ENCODE measurements at places on chromosomes 5 and 9.
A peak's percentile ranks its signal among the peaks of the same experiment; 100 is the strongest.

- DNase-seq, result no peak
Observed at GRCh38 chr9:87277346-87277745, 220.3 kb upstream of the DAPK1 start.

DNA sequence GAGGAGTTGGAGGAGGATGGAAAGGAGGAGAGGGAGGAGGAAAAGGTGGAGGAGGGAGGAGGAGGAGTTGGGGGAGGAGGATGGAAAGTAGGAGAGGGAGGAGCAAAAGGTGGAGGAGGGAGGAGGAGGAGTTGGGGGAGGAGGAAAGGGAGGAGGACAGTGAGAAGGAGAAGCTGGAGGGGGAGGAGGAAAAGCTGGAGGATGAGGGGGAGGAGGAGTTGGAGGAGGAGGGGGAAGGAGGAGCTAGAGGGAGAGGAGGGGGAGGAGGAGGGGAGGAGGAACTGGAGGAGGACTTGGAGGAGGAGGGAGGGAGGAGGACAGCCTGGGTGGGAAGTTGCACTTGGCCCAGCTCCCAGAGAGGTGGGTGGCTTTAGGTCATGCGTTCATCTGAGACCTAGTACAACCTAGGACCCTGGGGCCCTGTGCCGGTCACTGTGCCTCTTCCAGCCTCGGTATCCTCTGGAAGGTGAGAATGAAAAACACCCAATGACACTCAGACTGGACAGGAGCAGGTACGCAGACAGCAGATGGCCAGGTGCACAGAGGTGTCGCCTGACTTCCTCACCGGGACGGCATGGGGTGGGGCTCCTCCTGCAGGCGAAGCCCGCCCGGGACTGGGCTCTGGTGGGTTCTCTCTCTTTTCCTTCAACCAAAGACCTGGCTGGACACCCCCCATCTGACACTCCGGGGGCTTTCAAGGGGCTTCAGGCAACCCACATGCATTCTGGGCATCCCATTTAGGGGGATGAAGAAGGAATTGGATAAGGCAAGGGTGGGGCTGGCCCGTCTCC, 12.2 kb upstream of the SLC2A6 start:
- no peak for DNase-seq

DNA sequence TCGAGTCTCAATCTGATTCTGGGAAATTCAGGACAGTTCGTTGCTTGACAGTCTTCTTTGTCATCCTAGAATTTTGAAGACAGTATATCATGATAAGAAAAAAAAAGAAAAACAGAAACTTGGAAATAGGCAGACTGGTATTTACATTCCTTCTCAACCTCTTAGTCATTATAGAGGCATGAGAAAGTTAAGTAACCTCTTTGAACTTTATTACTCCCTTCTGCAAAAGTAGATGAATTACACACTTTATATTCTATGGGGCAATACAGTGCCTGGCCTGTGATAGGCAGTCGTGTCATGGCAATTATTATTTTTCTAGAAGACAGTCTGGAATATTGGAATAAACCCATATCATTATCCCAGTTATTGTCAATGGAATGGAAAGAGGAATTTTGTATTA, 828.9 kb downstream of the TLR4 start:
- DNase-seq, result no peak

DNA sequence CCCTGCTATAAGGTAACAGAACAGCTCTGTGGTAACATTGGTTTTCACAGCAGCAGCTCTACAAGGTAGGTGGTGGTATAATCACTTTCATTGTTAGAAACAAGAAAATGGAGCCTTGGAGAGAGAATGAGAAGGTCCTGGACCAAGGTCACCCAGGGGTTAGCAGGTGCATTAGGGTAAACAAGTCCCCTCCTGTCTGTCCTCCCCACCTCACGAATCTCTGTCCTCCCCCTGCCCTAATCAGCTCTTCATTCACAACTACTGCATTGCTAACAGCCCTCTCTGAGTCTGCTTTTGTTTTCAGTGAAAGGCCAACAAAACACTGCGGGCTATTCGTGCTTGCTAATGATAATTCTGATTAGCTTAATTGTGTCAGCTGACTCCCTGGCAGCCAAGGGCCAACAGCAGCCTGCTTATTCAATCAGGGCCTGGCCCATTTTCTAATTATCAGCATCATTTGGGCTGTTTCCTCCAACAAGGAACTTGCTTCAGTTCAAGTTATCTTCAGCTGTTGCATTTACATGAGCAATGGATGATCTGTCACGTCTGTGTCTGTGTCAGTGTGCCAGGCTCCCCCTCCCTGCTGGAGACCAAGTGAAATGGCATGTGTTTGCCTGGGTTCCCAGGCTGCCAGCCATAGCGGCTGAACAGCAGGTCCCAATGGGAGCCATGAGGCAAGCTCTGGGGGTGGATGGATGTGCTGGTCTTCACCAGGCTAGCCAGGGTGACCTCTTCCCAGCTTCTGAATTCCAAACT, 56.7 kb upstream of the EQTN start:
- DNase-seq, result peak; percentile 42

DNA sequence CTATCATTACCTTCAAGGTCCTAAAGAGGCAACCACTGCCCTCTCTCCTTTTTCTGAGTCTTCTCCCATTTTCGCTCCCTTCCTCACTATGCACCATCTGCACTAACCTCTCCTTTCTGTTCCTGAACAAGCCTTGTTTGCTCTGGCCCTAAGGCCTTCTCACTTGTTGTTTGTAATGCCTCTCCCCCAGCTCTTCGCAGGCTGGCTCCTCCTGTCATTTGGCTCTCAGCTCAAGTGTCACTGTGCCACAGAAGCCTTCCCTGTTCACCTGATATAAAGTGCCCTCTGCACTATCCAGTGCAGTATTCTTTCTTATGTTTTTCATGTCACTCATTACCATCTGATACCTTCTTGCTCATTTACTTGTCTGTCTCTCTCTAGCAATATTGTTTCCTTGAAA, 303.7 kb downstream of the KCNN2 start:
- DNase-seq, result no peak

DNA sequence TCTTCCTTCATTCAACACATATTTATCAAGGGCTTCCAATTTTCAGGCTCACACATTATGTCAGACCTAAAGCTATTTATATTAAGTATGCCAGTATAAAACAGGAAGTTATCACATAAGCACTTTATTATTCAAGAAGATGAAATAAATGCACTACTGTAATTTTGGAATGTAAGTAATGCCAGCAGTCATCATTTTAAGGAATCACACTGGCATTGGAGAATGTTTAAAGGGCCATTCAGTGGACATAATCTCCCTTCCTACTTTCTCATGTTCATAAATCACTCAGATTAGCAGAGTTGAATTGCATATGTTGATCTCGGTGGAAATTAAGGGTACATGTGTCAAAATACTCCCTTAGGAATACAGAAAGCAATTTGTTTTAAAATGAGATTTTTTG, 164.4 kb downstream of the GIN1 start:
- DNase-seq, result no peak

DNA sequence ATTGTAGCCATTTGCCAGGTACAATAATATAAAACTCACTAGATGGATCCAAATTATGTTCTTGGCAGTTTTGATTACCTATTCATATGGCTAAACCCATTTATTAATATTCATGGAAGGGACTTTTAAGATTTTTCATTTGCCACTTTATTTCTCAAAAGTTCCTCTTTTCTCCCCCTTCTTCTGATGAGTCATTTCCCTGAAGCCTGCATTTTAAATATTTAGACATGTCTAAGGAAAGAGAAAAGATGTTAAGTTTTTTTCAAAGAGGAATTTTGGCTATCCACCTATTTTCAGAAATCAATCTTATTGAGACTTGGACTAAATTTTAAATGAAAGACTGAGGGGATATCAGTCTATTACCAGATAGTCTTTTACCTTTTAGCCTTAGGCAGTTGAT, 1189.4 kb downstream of the EFNA5 start:
- DNase-seq, result no peak

GRCh38 chr5:122179701-122180100, 50.4 kb downstream of the ZNF474 start:
- DNase-seq, result no peak
